PC-3 (cell line): ENCODE measurements at places on chromosomes 3 and 15. TPM values are rescaled to one million over a fixed set of nuclear protein-coding genes. Genes with fewer than 3 reads are reported as not detected.

The EXD1 gene
- total RNA-seq = not detected in 2 replicates

The MNS1 gene
- 2.6 and 4.3 TPM in 2 replicates for total RNA-seq

The MAPKAPK3 gene
- total RNA-seq = 142 and 174 TPM in 2 replicates

The CCDC39 gene
- 0.04 TPM in 1 of 2 replicates, not detected in the other for total RNA-seq

The CSNK1G1 gene
- 7.8 and 9.8 TPM in 2 replicates for total RNA-seq

The CLEC3B gene
- total RNA-seq = 1.8 TPM in 1 of 2 replicates, not detected in the other

The TBCCD1 gene
- 16.6 and 17.0 TPM in 2 replicates for total RNA-seq

The PCOLCE2 gene
- 17.3 and 23.9 TPM in 2 replicates for total RNA-seq

The STRC gene
- total RNA-seq = 0.22 and 0.46 TPM in 2 replicates

The RASGRF1 gene
- not detected in 2 replicates for total RNA-seq

The C3orf85 gene
- total RNA-seq = not detected in 2 replicates

The ZBTB47 gene
- 9.5 and 10.8 TPM in 2 replicates for total RNA-seq

The ILDR1 gene
- 4.8 and 5.6 TPM in 2 replicates for total RNA-seq

The ROPN1 gene
- not detected in 2 replicates for total RNA-seq

The HRG gene
- total RNA-seq = not detected in 2 replicates

The FAM107A gene
- total RNA-seq = 0.07 and 0.29 TPM in 2 replicates

The SLC15A2 gene
- 0.12 and 0.91 TPM in 2 replicates for total RNA-seq

The LCTL gene
- not detected in 2 replicates for total RNA-seq

The USP8 gene
- 24.6 and 25.1 TPM in 2 replicates for total RNA-seq

The HESX1 gene
- total RNA-seq = 3.9 TPM in 1 of 2 replicates, not detected in the other

The CLDN18 gene
- total RNA-seq = not detected in 2 replicates

The COPG1 gene
- 124 and 152 TPM in 2 replicates for total RNA-seq

The FAM227B gene
- total RNA-seq = 0.98 and 1.6 TPM in 2 replicates

The TMEM40 gene
- 7.5 and 10.4 TPM in 2 replicates for total RNA-seq

The STX19 gene
- not detected in 2 replicates for total RNA-seq

The GPR149 gene
- total RNA-seq = not detected in 2 replicates

The CSK gene
- total RNA-seq = 38.0 and 50.3 TPM in 2 replicates

The PRSS50 gene
- total RNA-seq = not detected in 2 replicates

The SPINK8 gene
- not detected in 2 replicates for total RNA-seq

The GOLGA8M gene
- 0.51 TPM in 1 of 2 replicates, not detected in the other for total RNA-seq

The VWA5B2 gene
- total RNA-seq = 1.4 and 1.9 TPM in 2 replicates

The TGM4 gene
- 0.46 and 1.2 TPM in 2 replicates for total RNA-seq

The FGF12 gene
- total RNA-seq = not detected in 2 replicates

The C3orf22 gene
- not detected in 2 replicates for total RNA-seq

The P2RY14 gene
- not detected in 2 replicates for total RNA-seq

The PP2D1 gene
- total RNA-seq = not detected in 2 replicates

The ZDHHC19 gene
- total RNA-seq = not detected in 2 replicates

The GOLGA6L4 gene
- 0.73 and 1.2 TPM in 2 replicates for total RNA-seq

The TMEM207 gene
- total RNA-seq = not detected in 2 replicates

The PLA2G4B gene
- 7.0 and 12.2 TPM in 2 replicates for total RNA-seq

The CTDSPL gene
- 6.1 and 11.7 TPM in 2 replicates for total RNA-seq

The GOLGA8F gene
- not detected in 2 replicates for total RNA-seq

The CKMT1B gene
- 6.1 and 8.7 TPM in 2 replicates for total RNA-seq

The EEFSEC gene
- 9.6 and 11.6 TPM in 2 replicates for total RNA-seq

The CD86 gene
- total RNA-seq = 0.07 TPM in 1 of 2 replicates, not detected in the other

The ARHGEF26 gene
- total RNA-seq = 4.7 and 5.0 TPM in 2 replicates

The OR5K4 gene
- total RNA-seq = not detected in 2 replicates

The UROC1 gene
- not detected in 2 replicates for total RNA-seq

The SENP2 gene
- total RNA-seq = 44.3 and 46.4 TPM in 2 replicates

The TOPAZ1 gene
- not detected in 2 replicates for total RNA-seq

The CTXN2 gene
- not detected in 2 replicates for total RNA-seq

The STAG1 gene
- 13.1 and 14.6 TPM in 2 replicates for total RNA-seq
